ENCODE measurements at places on chromosomes 5 and 9.

DNA sequence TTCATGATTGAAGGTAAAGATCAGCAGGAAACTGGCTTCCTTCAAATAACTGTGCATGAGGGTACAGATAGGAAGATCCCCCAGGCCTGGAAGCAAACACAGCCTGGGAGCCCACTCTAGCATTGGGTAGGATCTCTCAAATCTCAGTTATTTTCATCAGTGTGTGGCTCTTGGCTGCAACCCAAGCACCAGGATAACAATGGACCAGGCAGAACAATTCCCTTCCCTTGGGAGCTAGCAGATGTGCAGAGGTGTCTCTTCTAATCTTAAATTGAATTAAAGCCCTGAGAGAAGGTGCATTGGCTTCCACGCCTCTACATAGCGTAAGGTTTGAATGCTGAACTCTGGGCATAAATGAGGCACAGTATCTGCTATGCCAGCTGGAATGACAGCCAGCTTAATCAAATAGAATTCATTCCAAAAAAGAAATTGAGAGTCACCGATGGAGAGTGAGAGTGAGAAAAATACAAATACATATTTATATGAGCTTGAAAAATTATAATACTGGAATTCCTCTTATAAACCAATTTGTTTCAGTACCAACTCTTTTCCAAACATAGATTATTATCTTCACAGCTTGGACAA lies 957.3 kb downstream of the CDH12 start:
- DNase-seq, result no peak

GRCh38 chr9:120933310-120934055 lies 6.9 kb upstream of the TRAF1 start:
- DNase-seq, result no peak

DNA sequence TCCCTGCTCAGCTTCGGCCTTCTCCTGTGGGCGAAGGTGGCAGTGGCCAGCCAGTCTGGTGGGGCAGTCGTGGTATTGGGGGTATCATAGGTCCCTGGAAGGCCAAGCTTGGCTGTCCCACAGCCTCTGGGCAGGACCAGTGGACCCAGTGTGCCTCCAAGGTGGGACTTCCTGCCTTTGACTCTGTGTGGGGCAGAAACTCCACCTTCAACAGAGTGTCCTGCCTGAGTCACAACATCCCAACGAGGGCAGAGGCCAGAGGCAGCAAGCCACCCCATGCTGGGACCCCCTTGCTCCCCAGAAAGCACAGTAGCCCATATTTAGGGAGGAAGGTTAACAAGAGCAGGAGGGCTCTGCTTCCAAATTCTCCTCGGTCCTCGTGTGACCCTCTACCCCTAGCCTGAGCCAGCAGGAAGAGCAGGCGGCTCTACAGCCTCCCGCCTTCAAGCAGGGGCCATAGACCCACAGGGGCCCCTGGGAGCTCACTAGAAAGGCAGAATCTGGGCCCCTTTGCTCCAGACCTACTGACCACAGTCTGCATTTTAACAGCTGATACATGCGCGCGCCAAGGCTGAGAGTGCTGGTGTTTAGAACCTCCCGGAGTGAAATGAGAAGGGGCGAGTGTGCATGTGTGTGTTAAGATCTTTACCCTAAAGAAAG lies 51.6 kb upstream of the FUBP3 start:
- no peak for DNase-seq

GRCh38 chr5:178287791-178288105 lies 55.1 kb upstream of the PHYKPL start:
- DNase-seq, result no peak

GRCh38 chr5:137392261-137392660 lies 106.9 kb downstream of the SPOCK1 start:
- DNase-seq, result no peak

GRCh38 chr9:127692071-127692470 lies 14.7 kb upstream of the CFAP157 start:
- no peak for DNase-seq

- DNase-seq, result no peak
These were observed 2266.5 kb upstream of the WWC1 start for GRCh38 chr5:166024970-166025369.

GRCh38 chr9:78939311-78940065 lies 632.3 kb upstream of the TLE4 start:
- DNase-seq, result no peak

GRCh38 chr5:80208381-80208780 lies 47.5 kb downstream of the SERINC5 start:
- DNase-seq, result no peak

GRCh38 chr5:60779466-60779865 lies 64.6 kb downstream of the ELOVL7 start:
- DNase-seq, result peak; percentile 38

GRCh38 chr5:83568186-83568585 lies 96.6 kb downstream of the VCAN start:
- no peak for DNase-seq

- no peak for DNase-seq
These were observed 9.1 kb downstream of the NOTCH1 start for GRCh38 chr9:136536721-136537241.

DNA sequence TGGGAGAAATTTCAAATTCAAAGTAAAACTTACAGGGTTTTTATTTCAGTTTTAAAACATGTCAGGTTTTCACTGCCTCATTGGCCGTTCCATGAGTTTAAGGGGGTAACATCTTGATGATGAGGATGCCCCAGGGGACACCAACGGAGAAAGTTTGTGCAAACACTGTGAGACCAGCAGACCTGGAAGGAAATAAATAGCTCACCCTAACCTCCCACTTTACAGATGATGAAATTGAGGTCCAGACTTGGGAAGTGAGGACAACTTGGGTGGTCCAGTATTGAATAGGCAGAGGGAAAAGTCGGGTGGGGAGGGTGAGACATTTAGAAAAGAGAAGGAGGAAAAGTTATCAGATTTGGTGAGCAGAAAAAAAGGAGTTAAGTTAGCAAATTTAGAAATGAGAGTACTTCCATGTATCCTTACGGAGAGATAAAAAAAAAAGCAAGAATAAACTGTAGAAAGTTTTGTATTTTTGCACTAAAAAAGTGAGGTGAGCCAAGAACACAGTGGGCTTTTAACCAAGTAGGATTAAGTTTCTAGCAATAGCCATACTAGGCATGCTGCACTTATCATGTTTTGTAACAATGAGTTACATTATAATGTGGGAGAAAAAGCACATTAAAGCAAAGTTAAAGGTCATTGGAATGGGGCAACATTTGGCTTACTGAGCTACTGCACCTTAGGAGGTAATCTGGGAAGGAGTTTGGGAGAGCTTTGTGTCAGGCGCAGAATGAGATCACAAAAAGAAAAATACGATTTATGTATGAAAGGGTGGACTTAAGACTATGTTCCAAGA lies 125.1 kb downstream of the GAS1 start:
- no peak for DNase-seq

DNA sequence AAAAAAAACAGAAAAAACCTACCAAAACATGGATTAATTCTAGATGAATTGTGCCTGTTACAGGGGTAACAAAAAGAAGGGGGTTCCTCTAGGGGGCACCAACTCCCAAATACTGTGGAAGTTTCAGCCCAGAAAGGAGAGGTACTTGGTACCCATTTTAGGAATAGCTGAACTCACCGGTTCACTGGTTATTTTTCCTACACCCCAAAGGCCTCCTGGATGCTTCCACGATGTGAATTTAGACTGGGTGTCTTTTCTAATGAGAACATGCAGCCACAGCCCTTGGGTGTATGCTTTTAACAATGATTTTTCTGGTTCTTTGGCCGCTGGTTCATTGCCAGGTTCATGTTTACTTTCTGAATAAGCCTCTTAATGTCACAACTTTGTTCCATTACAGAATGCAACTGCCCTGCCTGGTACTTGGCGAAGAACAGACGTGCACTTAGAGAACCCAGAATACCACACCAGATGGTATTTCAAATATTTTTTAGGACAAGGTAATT lies 46.7 kb downstream of the GARNL3 start:
- no peak for DNase-seq

DNA sequence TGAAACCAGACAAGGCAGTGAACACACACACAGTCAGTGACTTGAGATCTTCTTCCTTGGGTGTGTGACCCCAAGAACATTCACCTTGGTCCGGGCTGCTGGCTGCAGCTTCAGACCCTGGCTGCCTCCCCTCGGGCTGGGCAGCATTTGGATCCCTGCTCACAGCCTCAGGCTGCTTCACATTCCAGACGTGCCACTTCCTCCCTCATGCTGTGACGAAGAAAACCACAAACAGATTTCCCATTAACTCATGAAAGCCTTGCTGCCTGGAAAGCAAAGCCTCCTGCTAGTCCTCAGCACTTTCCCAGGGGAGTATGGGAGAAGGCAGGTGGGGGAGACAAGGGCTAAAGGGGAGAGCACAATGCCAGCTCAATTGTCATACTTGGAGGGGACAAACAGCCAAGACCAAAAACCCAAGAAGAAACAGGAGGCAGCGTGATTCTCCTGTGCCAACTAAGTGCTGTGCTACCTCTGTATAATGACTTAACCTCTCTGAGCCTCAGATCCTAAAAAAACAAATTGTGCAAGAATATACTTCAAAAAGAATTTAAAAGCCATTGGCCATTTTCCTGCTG lies 594.6 kb upstream of the BRINP1 start:
- DNase-seq, result peak; percentile 99

GRCh38 chr5:73122875-73123810 lies 2.8 kb downstream of the TMEM171 start:
- DNase-seq, result no peak

DNA sequence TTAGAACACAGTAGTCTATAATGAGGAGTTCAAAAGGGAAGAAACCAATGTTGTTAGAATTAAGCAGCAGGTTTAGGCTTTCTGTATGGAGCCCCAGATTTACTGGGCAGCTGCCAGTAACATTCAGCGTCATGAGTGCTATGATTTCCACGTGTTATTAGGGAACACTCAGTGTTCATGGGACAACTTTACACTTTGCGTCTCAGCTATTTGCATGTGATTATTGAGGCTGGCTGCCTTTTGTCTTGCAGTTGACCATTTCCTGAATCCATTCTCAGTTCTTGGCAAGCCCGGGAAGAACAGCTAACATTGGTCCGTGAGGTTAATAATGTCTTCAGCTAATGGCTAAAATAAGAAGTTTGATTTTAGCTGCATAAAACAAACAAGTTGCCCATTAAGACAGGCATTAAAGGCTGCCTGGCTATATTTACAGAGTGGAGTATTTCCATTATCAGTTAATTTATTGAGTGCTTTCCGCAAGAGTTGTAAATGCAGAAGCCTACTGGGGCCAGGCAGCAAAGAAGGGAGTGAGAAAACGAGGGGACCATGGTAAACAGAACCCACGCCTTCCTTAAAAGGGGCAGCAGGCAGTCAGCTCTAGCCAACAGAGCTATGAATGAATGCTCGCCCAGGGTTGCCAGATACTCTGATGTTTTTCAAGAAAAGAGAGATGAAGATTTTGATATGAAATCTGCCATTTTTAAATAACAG lies 120.9 kb downstream of the PIP5K1B start:
- DNase-seq, result no peak

- no peak for DNase-seq
These were observed 257.6 kb downstream of the FAM114A2 start for GRCh38 chr5:153780876-153781705.

- DNase-seq, result no peak
These were observed 202.4 kb downstream of the DAB2IP start for GRCh38 chr9:121853617-121854395.

GRCh38 chr9:81430727-81431126 lies 258.6 kb downstream of the TLE1 start:
- DNase-seq, result no peak

- no peak for DNase-seq
These were observed 1.5 kb downstream of the OMD start for GRCh38 chr9:92422611-92423338.

DNA sequence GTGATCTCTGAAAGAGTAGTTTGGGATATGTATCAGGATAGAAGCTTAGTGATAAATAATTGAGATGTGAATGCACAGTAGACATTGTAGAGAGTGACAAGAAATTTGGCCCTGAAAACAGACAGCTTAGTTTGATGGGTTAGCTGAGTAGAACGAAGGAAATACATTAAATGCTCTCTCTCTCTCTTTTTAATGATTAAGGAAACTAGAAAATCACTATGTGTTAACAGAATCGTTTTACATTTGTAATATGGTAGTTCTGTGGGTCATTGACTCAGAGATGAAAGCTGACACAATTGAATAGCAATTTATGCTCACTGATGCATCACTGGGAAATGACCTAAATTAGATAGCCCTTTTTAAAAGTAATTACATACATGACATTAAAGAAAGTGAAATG lies 739.8 kb upstream of the PTPRD start:
- no peak for DNase-seq

DNA sequence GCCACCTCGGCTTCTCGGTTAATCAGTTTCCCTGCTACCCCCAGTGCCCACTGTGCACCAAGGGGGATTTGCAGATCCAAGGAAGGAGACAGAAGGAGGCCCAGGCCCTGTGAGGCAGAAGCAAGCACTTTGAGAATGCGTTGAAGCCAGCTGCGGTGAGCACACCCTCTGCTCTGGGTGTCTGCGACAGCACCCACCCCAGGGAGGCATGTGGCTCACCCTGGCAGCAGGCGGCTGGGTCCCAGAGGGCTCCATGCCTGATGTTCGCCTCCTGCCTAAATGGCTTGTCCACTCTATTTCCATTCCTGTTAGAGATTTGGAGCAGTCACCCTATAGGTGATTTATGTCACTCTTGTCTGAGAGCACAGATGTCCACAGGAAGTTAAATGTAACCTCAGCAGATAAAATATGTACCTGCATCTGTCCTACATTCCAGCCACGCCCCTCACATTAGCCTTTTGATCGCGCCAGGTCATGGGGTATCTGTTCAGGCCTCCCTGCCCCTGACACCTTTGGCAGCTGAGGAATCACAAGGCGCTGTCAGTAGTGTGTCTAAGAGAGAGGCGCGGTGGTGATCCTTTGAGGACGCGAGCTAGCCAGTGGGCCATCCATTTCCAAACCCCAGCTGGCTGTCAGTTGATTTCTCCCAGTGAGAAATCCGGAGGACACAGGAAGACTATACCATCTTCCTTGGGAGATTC lies 28.1 kb downstream of the PTGES2 start:
- no peak for DNase-seq

DNA sequence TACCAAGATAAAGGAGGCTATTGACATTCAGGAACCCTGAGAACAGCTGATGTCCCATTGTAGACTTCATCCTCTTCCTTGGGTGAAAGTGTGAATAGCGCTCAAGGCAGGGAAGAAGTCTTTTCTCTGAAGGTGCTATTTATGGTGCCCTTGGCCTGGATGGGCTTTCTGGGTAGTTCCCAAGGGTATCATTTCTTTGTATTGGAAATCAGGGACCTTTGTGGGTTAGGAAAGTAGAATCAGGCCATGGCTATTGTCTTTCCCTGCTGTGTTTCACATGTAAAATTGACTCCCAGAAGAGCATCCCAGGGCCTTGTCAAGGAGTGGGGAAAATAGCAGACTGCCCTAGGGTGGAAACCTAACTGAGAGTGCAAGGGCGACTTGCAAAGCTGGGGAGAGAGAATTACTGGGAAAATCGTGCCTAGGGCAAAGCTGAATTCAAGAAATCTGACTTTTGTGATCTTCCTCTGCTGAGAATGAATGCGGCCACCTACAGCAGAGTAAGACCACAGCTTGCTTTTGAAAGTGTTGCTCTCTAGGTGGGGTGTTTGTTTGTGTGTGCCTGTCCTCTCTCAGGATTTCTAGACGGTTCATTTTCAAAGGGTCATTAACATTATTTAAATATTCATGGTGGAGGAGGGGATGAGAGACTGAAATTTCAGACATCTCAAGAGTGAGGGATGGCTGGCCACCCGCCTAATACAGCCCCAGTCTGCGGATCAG lies 160.6 kb downstream of the C9orf152 start:
- DNase-seq, result peak; percentile 80

Data from iPS DF 19.7 (cell line).